ENCODE measurements at places on chromosomes 12 and 14. TPM values are rescaled to one million over a fixed set of nuclear protein-coding genes. Genes with fewer than 3 reads are reported as not detected.

DNA sequence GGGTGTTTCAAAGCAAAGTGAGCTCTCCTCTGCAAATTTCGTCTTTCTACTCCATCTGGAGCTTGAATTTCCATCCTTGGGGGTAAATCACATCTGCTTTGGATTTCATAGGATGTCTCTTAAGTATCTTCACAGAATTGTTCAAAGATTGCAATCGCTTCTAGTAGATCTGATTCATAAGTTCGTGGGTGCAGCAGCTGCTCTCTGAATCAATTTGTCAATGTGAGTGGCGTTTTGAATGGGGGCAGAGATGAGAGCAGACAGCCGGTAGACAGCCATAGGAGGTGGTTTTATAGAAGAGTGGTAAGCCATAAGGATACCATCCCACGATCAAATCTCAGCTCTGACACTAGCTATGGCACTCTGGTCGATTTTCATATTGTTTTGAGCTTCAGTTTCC, 146.0 kb upstream of the RPH3A start:
- DNase-seq = no peak

The BATF gene
- 2.3 TPM for total RNA-seq

DNA sequence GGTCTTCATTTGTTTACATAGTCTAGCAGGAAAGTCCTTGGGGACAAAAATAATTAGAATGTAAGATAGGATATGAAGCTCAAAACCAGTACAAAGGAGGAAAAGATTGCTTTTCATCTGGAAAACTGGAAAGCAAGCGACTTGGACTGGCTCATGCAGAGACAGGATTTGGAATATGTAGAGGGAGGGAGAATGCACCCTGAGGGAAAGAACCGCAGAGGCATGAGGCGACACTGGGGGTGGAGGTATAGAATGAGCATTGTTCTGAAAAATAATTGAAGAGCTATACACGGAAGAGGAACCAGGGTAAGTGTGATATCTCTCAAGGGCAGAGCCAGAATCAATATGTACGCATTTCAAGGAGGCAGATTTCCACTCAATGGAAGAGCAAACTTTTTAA, 85.5 kb downstream of the PLEKHG3 start:
- no peak for DNase-seq

DNA sequence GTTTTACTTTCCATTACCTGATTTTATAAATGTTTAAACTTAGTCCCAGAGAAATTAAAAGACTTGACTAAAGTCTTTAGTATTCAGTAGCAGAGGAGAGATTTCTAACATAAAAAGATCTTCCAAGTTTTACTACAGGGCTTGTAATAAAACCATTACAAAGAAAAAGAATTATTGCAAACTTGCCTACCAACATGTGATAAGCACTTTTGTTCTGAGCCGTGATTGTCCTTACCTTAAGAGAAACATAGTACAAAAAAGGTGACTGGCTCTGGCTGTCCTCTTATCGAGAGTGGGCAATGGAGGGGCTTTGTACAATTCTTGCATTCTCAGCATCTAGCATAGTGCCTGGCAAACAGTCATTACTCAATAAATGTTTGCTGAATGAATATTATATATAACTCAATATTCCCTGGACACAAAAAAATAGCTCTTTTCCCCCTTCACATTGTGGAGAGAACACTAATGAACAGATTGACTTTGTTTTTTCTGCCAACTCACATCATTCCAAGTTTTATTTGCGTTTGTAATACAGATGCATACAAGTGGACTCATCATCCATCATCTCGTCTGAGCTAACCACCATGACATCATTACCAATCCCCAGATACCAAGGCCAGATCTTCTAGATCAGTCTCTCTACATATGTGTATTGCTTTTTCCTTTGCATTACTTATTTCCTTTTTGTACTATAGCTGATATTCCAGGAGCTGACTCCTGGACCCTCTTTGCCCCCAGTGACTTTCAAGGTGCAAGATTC, 192.8 kb upstream of the EEA1 start:
- DNase-seq = no peak

The MYF5 gene
- not detected for total RNA-seq

- DNase-seq = no peak
These were observed 219.7 kb upstream of the BTG1 start for GRCh38 chr12:92365333-92365732.
